ENCODE measurements at places on chromosomes 5 and 9.

GRCh38 chr9:98430535-98431292, 175.3 kb upstream of the TBC1D2 start:
- no peak for DNase-seq

DNA sequence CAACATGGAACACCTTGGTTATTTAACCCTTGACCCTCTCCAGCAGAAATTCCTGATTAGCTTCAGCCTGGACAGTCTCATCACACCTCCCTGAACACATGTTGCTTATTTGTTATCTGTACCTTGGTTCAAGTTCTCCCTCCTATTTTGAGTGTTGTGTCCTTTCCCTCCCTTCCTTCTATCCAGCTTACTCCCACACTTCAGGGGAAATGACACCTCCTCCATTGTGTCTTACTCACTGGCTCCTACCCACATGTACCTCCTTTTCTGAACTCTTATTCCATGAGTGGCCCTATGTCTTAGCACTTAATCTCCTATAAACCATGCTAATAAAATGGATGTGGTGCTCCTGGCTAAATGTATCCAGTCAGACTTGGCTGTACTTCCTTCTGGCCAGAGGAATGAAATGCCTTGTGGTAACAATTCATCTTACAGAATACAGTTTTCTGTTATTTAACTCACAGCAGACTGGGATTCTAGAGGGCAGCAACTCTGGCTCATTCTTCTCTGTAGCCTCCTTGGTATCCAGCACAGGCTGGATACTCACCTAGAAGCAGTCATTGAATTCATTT, 11.2 kb downstream of the LIX1 start:
- DNase-seq: no peak

GRCh38 chr5:139137697-139138096, 60.5 kb downstream of the SIL1 start:
- DNase-seq: no peak

GRCh38 chr5:171419688-171420430, 412 bp downstream of the FGF18 start:
- DNase-seq: no peak

GRCh38 chr5:103513701-103514100, 48.9 kb downstream of the NUDT12 start:
- no peak for DNase-seq

DNA sequence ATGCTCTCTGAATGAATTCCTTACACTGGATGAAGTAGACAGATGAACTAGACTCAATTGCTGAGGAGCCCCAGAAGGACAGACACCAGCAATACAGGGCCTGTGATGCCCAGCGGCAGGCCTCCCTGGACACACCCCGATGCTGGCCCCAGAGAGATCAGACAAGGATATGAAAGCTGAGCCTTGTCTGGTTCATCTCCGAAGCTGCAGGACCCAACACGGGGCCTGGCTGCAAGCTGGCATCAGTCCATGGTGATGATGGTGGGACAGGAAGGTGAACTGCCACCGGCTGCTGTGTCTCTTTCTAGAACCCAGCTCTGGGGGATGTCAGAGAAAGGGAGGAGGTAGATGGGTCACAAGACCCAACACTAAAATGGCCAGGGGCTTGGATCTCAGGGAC, 104.0 kb upstream of the LMX1B start:
- DNase-seq: no peak

DNA sequence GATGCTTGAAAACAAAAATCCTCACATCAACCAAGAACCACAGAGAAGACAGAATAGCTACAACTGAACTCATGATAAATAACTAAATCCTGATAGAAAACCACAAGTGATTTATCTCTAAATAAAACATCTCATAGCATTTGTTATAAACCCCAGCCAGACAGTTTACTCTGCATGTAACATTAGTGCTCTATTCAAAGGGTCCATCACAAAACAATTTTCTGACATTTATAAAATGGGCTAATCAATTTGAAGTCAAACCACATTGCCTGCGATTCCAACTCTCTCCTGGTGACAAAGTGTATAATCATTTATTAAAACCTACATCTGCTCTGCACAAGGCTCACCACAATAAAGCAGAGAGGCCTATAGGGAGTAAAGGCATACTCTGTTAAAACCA, 49.8 kb downstream of the UIMC1 start:
- no peak for DNase-seq

DNA sequence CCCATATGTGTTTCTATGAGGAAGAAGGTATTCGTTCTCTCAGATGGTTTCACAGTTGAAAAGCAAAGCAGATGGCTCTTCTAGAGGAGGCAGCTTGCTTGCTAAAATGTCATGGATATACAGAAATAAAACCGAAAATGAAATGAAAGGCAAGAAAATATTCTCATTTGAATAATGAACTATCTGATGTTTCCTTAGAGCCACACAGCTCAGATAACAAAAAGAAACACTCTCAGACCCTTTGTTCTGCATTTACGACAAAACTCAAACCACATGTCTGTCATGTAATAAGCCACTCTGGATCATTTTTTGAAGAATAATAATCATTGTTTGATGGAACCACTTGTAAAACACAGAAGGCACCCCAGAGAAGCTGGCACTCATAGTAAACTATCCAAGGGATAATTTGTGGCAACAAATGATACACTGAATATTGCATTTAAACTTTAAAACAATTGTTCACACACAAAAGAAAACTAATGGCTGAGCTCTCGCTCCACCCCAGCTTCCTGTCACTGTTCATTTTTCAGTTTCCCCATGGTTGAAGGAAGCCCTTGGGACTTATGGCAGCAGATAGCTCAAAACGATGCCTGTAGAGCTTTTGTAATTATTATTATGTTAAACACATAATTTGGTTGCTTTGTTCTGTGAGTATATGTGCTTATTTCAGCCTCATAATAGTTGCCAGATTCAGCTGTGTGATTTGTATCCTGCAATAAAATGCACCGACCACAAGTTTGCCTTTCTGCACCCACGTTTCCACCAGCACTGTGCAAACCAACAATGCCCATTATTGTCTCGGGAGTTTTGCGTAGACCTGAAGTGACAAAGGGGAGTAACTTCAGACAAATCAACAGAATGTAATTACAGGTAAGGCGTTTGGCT, 256.0 kb downstream of the TMEM167A start:
- no peak for DNase-seq

DNA sequence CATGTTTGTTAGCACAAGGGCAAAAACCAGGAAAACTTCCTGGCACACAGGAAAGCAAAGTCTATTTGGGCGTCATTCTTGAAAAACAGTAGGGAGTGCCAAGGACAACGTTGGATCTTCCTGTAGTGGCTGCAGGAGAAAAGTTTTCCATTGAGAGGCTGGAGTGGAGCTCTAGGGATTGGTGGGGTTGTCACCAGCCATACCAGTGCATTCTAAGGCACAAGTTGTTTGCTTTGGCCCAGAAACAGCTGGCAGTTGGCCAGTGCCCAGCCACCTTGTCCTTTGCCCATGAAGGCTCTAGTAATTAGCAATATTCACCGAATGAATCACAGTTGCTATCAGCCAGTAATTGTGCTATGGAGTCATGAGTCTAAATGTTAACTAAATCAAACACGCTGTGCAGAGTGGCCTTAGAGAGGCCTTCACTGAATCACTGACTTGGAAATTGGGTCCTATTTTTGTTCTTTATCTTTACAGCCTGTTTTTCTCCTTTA, 26.4 kb downstream of the TNFSF15 start:
- DNase-seq: no peak
